Muscle of arm (tissue), 14 donors: ENCODE measurements at places on chromosomes 12 and 14.

DNA sequence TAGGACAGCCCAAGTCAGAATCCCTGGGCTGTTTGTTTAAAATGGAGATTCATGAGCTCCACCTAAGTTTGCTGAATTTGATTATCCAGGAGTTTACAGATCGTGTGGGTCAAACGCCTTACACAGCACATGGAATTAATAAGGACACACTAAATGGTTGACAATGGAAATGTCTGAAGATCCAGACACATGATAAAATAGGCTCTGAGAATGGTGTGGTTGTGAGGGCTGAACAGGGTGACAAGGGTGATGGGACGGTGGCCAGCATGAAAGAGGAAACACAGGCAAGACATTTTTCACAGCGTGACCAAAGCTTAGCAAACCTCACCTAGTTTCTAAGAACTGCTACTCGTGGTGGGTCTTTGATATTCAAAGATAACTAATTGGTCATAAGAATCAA lies 12.5 kb downstream of the VWF start:
- no peak for DNase-seq

DNA sequence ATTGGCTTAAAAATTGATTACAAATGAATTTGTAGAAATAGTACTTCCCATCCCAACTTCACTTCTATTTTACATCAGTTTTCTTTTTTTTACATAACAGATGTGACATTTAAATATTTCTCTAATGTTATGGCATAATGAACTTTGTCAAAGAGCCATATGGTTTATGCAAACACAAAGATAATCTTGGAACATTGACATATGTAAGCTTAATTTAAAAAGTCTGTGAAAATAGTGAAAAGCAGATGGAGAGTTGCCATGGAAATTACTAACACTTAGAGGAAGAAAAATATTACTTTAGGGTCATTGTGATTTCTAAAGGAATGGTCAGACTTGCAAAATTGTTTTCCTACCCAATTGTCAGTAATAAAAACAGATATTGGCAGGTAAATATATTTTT lies 232.4 kb downstream of the AEBP2 start:
- DNase-seq, result no peak

GRCh38 chr14:64232095-64232838 lies 61.9 kb downstream of the ESR2 start:
- DNase-seq, result no peak

GRCh38 chr14:64855721-64856528 lies 23.8 kb downstream of the SPTB start:
- DNase-seq, result no peak

GRCh38 chr12:106128585-106129328 lies 10.0 kb downstream of the NUAK1 start:
- DNase-seq, result no peak

DNA sequence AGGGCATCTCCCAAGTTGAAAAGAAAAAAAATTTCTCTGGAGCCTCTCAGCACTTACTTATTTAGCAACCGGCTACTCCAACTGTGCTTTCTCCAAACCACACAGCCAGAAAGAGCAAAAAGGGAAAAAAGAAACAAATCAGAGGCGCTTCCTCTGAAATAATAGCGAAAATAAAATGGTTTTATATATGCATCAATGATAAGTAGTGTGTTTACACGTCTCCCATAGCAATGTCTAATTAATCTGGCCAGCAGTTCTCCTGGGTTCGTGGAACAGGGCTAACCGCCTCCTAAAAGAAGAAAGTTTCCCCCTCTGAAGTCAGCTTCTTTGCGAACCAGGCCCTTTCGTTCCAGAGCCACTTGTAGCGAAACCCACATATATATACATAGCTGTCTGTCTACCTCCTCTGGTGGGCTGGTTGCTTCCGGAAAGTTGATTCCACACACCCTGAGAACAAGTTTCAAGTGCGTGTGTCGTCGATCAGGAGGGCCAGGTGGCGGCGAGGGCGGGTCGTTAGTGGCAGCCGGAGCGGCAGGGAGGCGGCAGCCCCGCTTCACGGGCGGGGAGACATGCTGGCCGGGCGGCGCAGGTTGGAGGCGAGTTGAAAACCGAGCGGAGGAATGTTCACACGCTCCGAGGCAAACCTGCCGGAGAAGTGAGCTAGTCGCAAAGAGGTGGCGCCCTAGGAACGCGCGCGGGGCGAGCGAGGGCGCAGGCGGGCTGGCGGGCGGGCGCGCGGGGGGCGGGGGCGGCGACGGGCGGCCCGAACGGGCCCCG lies 2.7 kb downstream of the PTHLH start:
- peak; percentile 45 for DNase-seq

GRCh38 chr14:34063470-34064164 lies 112.7 kb upstream of the EGLN3 start:
- DNase-seq, result no peak

DNA sequence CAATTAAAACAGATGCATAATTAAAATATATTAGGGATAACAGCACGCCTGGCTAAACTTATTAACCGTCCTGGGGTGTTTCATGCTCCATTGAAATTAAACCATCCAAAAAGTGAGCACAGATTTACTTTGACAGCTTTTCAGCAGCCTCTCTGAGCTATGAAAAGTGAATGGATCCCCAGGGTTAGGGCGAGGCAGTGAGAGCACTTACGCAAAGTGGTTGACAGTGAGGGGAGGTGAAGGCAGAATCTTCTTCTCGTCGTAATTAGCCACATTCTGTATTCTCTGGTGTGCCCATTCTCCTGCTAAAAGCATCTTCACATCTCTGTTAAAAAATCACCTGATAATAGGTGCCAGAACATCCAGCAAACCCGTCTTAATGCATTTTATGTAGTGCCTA lies 1.9 kb downstream of the TMTC2 start:
- no peak for DNase-seq

- DNase-seq, result no peak
These were observed 3.1 kb upstream of the ARHGEF40 start for GRCh38 chr14:21066882-21067502.

- no peak for DNase-seq
These were observed 12.5 kb downstream of the EGLN3 start for GRCh38 chr14:33938131-33938949.

DNA sequence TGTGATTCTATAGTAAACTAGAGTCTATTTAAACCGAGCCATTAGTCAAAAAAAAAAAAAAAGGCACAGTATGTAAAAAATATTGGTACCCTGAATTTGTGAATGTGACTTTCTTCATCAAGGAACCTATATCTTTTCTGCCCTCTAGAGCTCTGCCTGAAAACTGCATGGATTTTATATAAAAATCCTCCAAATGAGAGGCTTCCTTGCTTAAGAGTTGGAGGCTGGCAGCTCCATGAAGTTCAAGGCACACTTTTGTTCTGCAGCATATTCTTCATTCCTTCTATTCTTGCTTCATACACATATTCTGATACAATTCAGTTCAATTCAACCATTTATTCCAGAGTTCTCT lies 23.1 kb upstream of the NKX2-8 start:
- no peak for DNase-seq

DNA sequence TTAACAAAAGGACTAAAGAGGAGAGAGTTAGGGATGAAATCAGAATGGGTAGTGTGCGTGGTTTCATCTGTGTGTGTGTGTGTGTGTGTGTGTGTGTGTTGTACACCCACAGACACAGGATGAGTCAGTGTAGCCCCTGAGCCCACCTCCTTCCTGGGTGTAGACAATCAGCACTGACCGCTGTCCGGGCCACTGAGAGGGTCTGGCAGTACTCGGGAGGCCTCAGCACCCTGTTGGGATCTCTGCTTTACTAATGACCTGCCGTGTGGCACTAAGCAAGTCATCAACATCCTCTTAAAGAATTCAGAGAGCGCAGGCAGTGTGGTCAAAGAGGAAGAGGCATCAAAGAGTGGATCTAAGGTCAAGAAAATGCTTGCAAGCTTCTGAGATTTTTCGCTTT lies 112.6 kb downstream of the PRMT8 start:
- DNase-seq, result no peak

DNA sequence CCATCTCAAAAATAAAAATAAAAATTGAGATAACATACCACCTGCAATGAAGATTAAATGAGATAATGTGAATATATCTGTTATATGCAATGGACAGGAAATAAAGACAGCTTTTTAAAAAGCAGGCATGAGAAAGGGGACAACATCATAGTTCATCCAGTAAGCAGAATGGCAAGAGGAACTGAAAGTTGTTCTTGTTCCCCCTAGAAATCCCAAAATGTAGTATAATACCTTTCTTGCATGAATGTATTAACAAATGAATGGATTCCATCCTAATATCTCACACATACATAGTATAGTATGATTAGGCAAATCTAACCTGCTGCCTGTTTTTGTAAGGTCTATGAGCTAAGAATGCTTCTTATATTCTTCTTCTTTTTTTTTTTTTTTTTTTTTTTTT lies 31.4 kb downstream of the FGD6 start:
- DNase-seq, result no peak

- DNase-seq, result no peak
These were observed 5.3 kb downstream of the SLC41A2 start for GRCh38 chr12:104952816-104953215.

- no peak for DNase-seq
These were observed 32.8 kb upstream of the DEGS2 start for GRCh38 chr14:100192250-100192671.

GRCh38 chr14:80678436-80678835 lies 263.1 kb downstream of the CEP128 start:
- DNase-seq, result no peak

- DNase-seq, result no peak
These were observed 690.9 kb upstream of the LMO3 start for GRCh38 chr12:17296882-17297281.

DNA sequence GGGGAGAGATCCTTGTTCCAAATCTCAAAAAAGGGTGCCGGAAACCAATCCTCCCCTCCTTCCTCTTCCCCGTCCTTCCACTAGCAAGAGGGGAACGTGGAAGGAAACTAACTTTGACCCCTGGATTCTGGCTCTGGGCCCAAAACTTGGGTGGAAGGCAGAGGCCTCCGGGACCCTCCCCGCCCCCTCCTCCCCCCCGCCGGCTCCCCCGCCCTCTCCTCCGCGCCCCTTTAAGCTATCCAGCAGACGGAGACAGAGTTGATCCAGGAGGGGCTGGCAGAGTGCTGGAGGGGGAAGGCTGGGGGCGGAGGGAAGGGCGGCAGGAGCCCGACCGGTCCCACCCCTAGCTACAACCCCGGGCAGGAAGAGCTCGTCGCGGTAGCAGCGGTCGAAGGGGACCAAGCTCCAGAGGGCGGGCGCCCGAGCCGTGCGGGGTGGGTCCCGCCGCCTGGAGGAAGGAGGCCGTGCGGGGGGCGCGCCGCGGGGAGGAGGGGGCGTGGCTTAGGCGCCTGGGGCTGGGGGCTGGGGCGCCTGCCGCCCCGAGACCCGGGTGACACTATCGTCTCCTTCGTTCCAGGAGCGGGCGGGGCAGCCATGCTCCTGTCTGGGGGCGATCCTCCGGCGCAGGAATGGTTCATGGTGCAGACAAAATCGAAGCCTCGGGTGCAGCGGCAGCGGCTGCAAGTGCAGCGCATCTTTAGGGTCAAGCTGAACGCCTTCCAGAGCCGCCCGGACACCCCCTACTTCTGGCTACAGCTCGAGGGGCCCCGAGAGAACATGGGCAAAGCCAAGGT lies at the start of gene NYNRIN:
Gene NYNRIN, plus strand, starts transcription at position 351 of the 794 bp plus-strand sequence. Its CDS starts 244 bp downstream, at position 595.
- DNase-seq, result peak; percentile 78

- DNase-seq, result no peak
These were observed 107.3 kb downstream of the PPP2R5E start for GRCh38 chr14:63435838-63436237.

- DNase-seq, result no peak
These were observed 1.2 kb downstream of the RAB15 start for GRCh38 chr14:64970776-64971477.

GRCh38 chr12:44889162-44889561 lies 13.0 kb upstream of the NELL2 start:
- no peak for DNase-seq

GRCh38 chr12:42669553-42669952 lies 80.0 kb upstream of the PRICKLE1 start:
- DNase-seq, result no peak

- no peak for DNase-seq
These were observed 432.6 kb downstream of the C12orf50 start for GRCh38 chr12:87596636-87597035.

- no peak for DNase-seq
These were observed 50.0 kb downstream of the SLC38A4 start for GRCh38 chr12:46775796-46776195.

DNA sequence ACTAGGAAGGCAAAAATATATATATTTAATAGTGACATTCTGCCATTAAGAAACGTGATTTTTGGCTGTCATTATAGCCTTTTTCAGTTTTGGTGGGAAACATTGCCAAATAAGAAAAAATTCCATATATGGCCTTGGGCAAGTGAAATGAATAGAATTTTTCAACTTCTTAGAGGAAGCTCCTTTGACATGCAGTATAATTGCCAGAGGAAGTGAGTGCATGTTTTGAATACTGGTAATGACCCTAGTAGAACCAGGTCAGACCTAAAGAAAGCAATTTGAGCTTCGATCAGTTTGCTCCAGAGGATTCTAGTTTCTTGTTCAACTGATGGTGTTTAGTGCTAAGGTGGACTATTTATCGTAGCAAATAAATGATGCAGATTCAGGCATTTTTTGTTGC lies 26.2 kb upstream of the TRIM9 start:
- DNase-seq, result no peak

- no peak for DNase-seq
These were observed 16.2 kb downstream of the VPS33A start for GRCh38 chr12:122250047-122250446.

DNA sequence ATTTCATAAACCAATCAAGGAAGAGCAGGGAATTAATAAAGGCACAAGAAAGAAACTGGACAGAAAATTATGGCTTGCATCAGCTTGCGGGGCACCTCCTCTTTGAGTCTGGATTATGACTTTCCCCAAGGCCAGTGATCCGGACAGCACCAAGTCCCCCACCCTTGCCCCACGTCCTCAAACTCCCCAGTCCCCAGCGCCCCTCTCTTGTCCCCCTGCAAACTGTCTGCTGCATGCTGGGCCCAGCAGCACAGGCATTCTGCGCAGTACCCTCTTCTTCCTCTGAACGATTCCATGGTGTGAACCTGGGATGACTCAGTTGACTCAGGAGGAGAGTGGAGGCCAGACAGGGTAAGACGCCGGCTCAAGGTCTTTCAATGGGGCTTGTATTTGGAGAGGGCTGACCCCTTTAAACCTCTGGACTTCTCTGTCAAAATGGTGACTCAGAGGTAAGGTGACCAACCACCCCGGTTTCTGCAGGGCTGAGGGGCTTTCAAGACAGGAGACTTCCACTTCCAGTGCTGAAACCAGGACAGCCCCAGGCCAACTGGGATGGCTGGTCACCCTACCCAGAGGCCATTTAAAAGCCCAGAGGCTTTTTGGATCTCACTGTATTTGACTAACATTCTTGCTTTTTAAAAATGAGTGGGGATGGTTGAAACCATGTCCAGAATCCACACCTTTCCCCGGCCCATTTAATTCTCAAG lies 13.5 kb downstream of the C14orf132 start:
- DNase-seq, result no peak

- DNase-seq, result peak; percentile 62
These were observed at the start of gene GALNT16 for GRCh38 chr14:69259527-69260189. Gene GALNT16 (plus strand): TSS chr14:69260158. CDS start chr14:69260291, 133 bp downstream.

GRCh38 chr14:76917745-76918255 lies 91.6 kb downstream of the LRRC74A start:
- DNase-seq, result no peak

GRCh38 chr12:117384735-117385134 lies 23.3 kb upstream of the NOS1 start:
- DNase-seq, result no peak
